Hematopoietic multipotent progenitor cell treated with erythropoietin and hydrocortisone succinate and interleukin-3 and kit ligand, for 8 days (in vitro differentiated cells): ENCODE measurements at places on chromosomes 11 and 22.

GRCh38 chr11:86610559-86611341, 61.7 kb downstream of the ME3 start:
- no peak for DNase-seq

- DNase-seq = no peak
Measured at GRCh38 chr11:96324912-96325311, 18.1 kb downstream of the MAML2 start.

GRCh38 chr22:35842954-35843353, 125.3 kb downstream of the APOL5 start:
- DNase-seq = peak; percentile 72

DNA sequence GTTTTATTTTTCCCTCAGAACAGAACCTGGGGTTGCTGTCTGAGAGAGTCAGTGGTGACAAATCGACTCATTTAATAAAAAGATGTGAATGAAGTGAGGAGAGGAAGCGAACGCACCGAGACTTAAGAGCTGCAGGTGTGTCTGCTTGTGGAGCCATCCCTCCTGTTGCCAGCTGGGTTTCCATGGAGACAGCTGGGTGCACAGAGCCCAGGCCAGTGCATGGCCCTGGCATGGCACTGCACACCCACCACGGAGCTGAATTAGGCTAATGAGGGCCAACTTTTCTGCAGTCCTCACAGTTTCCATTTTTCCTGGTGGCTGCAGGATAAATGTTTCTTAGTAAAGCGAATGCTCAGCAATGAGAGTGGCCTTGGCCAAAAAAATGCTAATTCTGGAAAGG, 750.2 kb downstream of the OPCML start:
- DNase-seq = no peak

DNA sequence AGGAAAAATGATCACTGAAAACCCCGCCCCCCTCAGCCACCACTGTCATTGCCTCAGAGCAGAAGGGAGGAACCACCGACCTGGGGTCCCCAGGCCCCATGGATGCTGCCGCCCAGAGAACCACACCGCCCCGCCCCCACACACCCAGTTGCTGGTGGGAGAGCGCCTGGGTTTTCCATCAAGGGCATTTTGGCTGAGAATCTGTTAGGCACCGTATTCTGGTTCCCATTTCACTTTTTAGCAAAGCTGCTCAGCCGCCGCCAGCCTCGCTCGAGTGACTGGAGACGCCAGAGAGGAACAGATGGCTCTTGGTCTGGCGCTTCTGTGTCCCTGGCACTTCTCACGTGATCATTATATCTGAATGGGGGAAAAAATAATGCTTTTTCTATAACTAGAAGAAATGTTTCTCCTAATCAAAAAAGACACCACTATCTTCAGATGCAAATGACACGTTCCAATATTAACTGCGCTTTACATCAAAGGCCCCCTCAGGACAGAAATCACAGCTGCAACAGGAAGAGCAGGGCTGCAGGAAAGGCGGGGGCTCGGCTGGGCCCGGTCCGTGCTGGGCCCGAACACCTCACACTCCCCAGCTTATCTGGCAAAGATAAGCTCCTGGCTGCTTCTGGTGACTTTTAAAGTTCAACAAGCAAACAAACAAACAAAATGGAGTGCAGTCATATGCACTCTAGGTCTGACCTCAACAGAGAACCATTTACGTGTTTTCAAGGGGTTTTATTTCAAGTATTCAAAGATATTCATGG, 149.8 kb downstream of the MPPED1 start:
- no peak for DNase-seq

- DNase-seq = no peak
Measured at GRCh38 chr11:85027346-85027745, 599.8 kb downstream of the DLG2 start.

GRCh38 chr11:75145972-75146519, 4.9 kb upstream of the SLCO2B1 start:
- no peak for DNase-seq

GRCh38 chr11:77151804-77152509, 23.9 kb downstream of the MYO7A start:
- DNase-seq = peak; percentile 27

DNA sequence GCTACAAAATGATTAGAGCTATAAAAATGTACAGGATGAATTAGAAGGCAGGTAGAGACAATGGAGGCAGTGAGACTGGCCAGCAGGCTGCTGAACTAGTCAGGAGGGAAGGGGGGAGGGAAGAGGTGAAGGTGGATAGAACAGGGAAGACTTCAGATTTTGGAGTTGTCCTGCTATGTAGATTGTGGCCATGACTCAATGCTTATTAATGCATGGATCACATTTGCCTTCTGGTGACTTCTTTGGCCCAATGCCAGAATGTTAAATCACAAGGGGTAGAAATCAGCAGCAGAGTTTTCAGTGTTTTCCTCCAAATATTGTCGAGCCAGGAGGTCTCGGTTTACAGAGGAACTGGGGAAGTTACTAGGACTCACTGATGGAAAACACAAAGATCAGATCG, 346.6 kb downstream of the AASDHPPT start:
- DNase-seq = no peak

GRCh38 chr11:104105155-104105554, 58.8 kb downstream of the PDGFD start:
- no peak for DNase-seq

DNA sequence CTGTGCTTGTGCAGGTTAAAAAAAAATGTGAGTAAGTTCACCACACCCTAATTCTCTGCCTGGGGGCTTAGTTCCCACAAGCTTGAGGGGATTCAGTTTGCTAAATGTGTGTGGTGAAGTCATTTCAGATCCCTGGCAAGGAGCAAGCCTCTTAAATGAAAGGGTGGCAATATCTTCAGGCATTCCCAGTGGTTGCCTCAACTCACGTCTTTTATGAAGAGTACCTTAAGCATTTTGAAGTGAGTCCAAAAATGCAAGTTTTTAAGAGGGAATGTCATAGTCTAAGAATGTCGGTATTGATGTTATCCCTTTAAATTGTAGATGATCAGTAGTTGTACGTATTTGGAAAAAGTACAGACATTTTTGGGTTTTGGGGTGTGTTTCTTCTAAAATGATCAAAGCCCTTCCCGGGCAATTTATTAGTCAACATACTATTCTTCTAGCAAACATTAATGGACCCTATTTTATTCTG, 4.9 kb downstream of the TCP11L1 start:
- no peak for DNase-seq

DNA sequence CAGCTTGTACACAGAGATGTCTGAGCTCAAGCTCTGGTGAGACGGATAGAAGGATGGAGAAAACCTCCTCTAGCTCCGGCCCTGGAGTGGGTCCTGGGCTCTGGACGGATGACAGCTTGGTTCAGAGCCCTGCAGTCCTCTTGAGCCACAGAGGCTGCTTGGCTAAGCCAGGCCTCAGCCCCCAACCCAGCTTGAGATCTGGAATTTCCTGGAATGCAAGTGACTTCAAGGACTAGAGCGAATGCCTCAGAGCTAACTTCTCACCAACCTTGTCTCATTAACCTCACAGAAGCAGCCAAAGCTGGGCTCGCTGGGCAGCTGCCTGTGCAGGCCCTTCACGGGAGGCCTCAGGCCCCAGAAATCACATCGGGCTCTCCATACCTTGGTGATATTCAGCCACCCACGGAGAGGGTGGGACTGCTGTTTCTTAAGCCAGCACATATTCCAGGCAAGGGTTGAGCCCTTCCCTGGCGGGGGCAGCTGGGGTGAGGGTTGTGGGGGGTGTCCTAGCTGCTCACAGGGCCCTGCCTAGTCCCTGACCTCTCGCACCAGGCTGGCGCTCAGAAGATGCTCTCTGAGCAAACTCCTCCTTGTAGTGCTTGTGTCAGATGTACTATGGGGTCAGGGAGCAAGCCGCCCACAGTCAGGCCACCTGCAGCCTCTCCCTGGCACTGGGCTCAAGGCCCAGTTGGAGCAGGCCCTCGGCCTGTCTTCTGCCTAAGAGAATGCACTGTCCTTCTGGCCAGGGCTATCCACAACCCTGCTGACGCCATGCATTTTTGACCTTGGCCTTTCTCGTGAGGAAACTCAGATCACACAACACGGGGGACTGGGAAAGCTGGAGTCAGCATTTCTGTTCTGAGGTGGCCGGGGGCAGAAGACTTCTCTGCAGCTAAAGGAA, 73.6 kb upstream of the TTLL12 start:
- DNase-seq = no peak

DNA sequence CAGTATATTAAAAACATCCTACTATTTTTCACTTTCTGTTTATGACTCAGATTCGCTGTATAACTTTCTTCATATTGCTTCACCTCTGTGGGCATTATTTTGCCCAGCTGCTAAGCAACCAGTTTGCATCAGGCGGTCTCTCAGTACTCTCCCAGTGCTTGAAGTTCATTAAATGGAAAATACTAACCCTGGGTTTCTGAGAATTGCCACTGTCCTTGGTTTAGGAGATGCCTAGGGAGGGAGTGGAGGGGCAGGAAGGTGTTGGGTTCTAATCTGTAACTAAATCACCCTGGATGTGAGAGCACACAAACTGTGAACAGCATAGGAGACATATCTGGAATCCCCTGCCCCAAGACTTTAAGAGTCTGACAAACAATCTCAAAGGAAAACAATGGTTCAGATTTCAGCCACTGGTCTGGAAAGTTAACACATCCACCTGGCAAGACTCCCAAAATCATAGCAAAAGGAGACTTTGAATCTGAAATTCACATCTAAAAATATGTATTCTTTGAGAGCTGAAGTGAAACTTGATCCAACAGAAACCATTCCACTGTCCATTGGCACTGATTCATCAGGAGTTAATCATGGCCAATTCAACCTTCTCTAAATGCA, 540.0 kb downstream of the SOX6 start:
- DNase-seq = no peak

DNA sequence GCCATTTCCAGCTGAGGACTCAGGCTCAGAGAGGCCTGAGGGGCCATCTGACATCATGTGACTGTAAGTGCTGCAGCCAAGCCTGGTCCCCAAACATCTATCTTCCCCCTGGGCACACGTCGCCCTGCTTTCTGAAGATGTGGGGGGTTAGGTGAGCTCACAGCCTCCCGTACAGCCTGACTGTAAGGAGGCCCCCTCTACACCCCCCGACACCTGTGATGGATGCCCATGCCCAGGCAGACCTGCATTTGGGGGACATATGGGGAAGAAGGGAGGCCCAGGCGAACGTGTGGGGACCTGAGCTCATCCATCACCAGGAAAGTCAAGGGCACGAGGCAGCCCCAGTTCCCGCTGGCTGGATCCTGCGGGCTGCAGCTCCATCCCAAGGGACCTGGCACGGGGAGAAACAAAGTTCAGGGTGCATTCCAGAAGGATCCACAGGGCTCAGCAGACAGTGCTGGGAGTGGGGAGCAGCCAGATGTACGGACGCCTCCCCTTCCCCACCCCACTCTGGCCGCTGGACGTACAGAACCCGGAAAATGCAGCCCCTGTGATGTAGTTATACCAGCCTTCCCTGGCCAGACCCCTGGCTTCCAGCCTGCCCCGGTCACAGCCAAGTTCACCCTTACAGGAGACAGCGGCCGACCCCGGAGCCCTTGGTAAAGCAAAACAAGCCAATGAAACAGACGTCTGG, 1431.4 kb downstream of the BRD1 start:
- DNase-seq = no peak

- peak; percentile 33 for DNase-seq
Measured at GRCh38 chr11:58575377-58576020, at the start of gene LPXN. LPXN (minus strand) TSS chr11:58575856; CDS start chr11:58575772, 84 bp downstream.

DNA sequence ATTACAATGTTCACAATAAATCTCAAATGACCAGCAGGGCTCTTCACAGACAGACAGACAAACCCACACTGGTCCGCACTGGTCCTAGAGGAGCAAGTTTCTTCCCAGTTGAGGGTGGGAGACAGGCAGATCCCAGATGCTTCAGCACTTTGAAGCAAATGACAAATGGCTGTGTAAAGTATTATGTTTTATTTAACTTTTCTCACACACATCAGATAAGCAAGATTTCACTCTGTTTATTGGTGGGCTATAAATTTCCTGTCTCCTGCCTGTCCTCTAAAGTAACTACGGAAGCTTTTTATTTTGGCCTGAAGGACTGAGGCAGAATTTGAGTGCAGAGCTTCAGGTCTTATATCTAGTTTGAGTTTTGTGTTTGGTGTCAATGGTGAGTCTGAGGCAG, 174.7 kb upstream of the MTNR1B start:
- no peak for DNase-seq

DNA sequence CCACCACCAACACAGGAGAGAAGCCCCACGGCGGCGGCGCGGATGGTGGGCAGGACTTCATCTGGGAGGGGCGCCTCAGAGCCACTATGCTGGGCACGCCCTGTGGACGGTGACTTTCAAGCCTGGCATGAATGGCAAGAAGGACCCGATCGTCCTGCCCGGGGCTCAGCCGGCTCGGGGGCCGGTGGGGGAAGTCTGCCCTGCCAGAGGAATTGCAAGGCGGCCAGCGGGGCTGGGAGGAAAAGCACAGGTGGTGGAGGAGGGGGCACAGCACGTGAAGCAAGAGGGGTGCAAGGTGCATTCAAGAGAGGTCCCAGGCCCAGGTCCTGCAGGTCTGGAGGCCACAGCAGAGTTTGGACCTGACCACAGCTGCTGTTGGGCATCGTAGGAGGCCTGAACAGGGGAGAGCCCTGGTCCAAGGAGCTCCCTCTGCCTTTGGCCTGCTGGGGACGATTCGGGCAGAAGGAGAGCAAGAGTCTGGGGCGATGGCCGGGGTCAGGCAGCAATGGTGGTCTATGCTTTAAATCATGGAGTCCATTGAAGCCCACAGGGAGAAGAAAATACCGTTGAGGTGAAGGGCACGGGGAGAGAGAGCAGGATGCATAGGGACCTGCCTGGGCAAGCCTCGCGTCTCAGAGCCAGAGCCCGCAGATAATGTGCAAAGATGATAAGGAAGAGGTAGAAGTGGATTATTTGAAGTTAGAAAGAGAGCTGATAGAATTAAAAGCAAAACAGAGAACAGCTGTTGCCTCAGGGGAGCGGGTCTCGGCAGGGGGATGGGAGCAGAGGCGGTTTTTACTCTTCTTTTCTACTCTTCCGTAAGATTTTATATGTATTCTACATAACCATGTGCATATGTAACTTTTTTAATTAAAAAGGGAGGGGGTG, 82.6 kb upstream of the SHISAL1 start:
- no peak for DNase-seq

GRCh38 chr11:8327761-8328192, 64.1 kb upstream of the LMO1 start:
- DNase-seq = peak; percentile 32

DNA sequence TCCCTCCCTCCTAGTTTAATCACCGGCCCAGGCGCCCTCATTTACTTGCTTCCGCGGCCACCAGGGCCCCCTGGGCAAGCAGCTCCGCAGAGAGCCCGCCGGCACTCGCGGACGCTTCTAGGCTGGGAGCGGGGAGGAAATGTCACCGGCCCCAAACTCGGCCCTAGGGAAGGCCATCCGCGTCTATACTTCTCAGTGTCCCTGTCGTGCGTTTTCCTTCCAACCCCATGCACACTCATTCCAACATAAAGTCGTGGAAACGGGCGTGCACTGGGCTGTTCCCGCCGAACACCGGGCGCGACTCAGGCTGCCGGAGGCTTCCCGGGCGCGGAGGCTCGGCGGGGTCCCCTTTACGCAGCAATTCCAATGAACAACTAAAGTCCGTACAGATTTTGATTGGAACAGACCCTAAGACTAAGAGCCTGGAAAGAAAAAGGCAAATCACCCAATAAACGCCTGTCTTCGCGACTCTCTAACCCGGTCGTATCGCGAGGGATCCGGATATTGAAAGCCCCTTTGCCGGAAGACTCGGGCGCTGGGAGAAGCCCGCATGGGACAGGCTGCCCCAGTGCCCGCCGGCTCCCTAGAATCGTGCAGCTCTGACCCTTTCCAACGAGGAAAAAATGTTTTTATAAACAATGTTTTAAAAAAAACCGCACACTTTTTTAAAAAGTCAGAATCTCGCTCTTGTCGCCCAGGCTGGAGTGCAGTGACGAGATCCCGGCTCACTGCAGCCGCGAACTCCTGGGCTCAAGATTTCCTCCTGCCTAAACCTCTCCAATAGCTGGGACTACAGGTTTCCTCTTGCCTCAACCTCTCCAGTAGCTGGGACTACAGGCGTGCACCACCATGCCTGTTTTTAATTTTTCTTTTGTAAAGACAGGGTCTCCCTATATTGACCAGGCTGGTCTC, 1.3 kb upstream of the BARX2 start:
- peak; percentile 1 for DNase-seq
